ENCODE measurements at places on chromosomes 11 and 22.

DNA sequence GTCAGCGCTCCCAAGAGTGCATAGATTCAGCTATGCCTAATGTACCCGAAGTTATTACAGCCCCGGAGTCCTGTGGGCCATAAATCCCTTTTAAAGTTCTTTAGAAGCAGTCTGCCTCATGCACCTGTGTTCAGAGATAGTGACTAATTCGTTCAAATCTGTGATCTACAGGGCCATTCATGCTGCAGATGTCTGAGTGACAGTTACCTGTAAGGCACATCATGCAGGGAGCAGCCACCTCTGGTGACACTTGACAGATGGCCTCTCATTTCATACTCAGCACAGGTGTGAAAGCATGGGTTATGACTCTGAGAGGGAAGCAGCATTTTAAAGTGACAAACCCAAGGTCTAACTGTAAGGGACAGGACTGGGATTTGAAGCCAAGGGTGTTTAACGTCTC is 2.4 kb upstream of the E2F8 start:
- DNase-seq, result no peak

DNA sequence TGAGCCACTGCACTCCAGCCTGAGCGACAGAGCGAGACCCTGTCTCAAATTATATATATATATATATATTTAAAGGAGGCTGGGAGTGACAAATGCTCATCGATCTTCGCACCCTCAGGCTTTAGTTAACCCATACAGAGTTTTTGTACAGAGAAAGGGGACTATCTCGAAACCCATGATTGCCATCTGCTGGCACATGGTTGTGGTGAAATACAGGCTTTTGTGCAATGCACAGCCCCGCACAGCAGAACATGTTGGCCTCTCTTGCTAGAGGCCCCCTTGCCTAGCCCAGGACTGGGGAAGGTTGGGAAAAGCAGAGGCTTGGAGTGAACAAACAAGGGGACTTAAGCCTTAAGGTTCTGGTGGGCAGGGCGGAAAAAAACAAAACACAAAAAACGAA is 3.6 kb downstream of the MYBPC3 start:
- DNase-seq, result no peak

DNA sequence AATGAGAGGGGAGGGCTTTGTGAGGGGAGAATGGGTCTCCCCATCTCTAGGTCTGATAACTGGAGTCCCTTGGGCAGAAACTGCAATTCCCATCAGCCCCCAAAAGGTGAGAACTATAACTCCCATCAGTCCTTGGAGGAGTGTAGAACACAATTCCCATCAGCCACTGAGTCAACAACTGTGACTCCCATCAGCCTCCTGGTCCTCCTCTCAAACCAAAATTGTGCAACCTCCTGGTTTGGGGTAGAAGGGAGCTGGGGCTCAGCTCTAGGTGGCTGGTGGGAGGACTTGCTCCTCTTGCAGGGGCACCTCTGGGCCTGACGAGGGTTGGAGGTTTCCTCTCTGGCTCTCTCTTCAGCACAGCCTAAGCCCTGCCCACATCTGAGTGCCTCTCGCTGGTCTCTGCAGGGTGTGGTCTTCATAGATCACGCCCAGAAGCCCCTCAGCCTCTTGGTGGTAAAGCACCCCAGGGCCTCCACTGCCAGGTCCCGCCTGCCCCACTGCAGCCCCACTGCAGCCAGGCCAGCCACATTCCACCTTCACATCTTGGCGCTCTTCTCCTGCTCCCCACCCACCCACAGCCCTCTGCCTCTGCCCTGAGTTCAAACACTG is 18.5 kb downstream of the SLC22A12 start:
- no peak for DNase-seq

DNA sequence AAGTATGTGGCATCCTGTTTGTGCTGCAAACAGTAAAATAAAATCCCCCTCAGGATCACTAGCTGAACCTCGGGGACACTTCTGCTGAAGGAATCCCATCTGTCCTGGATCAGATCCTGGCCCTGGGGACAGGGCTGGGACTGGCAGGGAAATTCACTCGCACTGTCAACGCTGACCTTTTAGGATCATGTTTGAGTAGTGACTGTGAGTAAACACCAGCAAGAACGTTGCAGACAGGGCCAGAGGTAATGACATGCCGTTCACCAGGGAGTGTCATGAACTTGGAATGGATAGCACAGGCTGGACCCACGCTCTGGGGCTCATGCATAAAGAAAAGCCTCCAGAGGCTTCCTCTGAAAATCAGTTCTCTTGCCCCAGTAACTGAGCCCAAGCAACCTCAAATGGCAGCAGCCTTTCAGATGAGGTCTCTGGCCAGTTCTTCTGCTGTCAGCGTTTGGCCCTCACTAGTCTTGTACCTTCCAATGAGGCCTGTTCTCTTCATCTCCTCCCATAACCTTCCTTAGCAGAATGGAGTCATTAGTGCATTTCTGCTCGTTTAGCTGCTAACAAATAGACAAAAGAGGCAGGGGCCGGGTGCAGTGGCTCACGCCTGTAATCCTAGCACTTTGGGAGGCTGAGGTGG is 51.0 kb upstream of the BARX2 start:
- no peak for DNase-seq

DNA sequence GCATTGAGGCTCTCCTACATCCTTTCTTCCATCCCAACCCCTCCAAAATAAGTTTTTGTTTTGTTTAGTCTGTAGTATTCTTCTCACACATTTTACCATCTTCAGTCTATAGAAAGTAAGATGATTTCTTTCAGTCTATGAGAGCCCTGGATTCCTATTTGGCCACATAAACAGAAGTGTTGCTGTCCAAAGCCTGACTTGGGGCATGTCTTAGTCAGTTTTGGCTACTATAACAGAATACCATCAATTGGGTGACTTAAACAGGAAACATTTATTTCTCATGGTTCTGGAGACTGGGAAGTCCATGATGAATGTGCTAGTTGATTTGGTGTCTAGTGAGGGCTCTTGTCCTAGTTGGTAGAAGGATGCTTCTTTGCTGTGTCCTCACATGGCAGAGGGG is 146.8 kb upstream of the DDI1 start:
- DNase-seq, result no peak

- DNase-seq, result no peak
Measured at GRCh38 chr22:45814198-45814597, 142.6 kb downstream of the ATXN10 start.

- no peak for DNase-seq
Measured at GRCh38 chr11:65366340-65366773, 11.8 kb downstream of the TIGD3 start.

DNA sequence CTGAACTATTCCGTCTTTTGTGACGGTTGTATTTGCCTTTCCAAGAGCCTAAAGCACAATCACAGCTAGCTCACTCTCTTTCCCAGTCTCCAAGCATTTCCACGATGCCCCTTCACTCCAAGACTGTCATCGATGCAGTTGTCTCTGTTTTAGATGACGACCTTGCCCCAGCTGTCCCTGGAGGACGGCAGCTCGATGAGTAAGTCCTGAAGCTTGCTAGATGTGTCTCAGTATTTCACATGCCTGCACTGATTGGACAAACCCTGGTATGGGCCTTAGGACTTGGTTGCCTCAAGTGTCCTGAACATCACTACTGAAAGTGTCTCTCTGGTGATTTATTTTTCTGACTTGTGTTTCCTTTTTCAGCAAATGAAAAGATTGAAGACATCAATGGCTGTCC is 129.9 kb downstream of the NAV2 start:
- DNase-seq, result no peak

GRCh38 chr11:8566613-8567210 is 27.3 kb downstream of the STK33 start:
- DNase-seq, result no peak

- no peak for DNase-seq
Measured at GRCh38 chr11:94066901-94067429, 45.8 kb downstream of the HEPHL1 start.

DNA sequence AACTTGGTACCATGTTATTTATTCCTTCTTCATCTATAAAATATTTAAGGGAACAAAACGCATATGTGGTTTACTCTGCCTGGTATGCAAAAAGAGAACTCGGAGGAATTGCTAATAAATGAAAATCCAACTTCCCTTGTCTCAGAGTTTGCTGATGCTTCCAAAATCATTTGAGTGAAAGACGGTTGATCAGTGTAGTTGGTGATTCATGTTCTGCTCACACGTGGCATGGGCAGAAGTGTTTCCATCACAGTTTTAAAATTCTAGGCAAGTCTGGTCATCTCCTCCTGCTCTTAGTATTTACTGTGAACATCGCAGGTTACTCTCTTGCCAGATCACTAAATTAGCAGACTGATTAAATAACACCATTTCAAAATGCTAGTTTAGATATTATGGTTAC is 11.9 kb upstream of the PARVB start:
- DNase-seq, result no peak

GRCh38 chr11:94574193-94574961 is 7.2 kb downstream of the PIWIL4 start:
- DNase-seq, result no peak
